Tibial artery (tissue), 4 donors: ENCODE measurements at places on chromosomes 12 and 14.
A peak's percentile ranks its signal among the peaks of the same experiment; 100 is the strongest.

DNA sequence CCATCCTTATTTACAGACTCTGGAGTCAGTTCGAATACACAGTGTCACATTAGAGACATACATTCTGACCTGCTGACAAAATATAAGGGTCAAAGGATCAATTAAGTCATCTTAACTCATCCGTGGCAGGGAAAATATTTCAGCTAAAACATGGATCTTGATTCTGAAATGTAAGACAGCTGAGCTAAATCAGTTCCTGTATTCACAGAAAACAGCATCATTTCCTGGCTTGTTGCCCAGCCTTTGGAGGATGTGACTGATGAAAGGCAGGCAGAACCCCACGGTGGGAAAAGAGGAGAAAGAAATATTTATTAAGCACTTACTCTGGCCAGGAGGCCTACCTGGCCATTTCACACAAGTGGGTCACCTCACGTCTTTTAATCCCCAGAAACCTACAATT is 101.9 kb downstream of the GAS2L3 start:
- peak; percentile 44 for DNase-seq

DNA sequence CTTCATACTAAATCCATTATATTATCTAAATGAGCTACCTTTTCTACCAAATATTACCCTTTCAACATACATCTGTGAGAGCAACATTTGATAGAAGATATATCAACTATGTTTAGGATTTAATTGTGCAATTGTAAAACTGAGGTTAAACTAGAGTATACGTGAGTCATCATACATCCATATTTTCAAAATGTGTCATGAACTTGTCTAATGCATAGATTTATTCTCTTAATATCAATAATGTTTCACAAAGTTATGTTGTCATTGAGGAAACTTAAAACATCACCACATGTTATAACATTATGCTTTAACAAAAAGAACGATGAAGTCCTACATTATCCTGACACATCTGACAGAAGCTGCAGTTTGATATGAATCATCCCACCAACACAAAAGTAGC is 645.5 kb upstream of the NOVA1 start:
- no peak for DNase-seq

DNA sequence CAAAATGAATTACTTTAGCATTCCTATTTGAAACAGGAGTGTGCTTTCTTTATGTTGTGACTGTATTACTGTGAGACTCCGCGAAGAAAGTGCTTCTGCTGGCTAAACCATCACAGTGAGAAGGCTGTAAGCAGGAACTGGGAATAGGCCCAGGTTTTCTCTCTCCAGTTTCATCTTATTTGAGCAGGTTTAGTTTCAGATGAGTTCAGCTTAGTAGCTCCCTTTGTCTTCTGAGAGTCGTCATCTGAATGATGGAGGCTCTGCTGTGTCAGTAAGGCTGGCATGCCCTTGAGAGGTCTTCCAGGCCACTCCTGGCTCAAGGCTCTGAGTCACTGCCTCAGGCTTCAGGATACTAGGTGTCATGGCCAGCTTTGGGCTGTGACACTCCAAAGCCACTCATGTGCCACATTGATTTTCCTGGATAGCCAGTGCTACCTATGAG is 205.6 kb upstream of the RGS6 start:
- DNase-seq = no peak

- DNase-seq = no peak
Observed at GRCh38 chr12:77070800-77071449, 5.6 kb upstream of the E2F7 start.

GRCh38 chr12:80747800-80748199 is 31.1 kb downstream of the MYF5 start:
- no peak for DNase-seq

- DNase-seq = no peak
Observed at GRCh38 chr12:76952995-76953394, 74.2 kb upstream of the CSRP2 start.

- DNase-seq = no peak
Observed at GRCh38 chr12:42525444-42525843, 64.1 kb downstream of the PRICKLE1 start.

DNA sequence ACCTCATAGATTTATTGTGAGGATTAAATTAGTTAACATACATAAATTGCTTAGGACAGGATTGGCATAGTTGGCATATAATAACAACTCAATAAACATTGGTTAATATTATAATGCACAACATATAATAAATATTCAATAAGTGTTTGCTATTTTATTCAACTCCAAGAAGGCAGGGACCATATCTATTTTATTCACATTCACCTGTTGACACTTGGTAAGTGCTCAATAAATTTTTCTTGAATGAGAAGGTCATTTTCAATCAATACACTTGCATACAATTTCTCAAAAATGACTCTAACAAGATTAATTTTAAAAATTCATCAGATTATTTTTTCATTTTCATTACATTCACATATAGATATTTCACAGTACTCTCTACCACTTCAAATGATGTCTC is 12.4 kb upstream of the NUP107 start:
- no peak for DNase-seq

GRCh38 chr12:26690601-26691000 is 142.4 kb downstream of the ITPR2 start:
- DNase-seq = no peak

GRCh38 chr14:106346534-106347290 is 820.3 kb downstream of the TMEM121 start:
- DNase-seq = no peak

- no peak for DNase-seq
Observed at GRCh38 chr12:58712976-58713375, 207.3 kb downstream of the LRIG3 start.

DNA sequence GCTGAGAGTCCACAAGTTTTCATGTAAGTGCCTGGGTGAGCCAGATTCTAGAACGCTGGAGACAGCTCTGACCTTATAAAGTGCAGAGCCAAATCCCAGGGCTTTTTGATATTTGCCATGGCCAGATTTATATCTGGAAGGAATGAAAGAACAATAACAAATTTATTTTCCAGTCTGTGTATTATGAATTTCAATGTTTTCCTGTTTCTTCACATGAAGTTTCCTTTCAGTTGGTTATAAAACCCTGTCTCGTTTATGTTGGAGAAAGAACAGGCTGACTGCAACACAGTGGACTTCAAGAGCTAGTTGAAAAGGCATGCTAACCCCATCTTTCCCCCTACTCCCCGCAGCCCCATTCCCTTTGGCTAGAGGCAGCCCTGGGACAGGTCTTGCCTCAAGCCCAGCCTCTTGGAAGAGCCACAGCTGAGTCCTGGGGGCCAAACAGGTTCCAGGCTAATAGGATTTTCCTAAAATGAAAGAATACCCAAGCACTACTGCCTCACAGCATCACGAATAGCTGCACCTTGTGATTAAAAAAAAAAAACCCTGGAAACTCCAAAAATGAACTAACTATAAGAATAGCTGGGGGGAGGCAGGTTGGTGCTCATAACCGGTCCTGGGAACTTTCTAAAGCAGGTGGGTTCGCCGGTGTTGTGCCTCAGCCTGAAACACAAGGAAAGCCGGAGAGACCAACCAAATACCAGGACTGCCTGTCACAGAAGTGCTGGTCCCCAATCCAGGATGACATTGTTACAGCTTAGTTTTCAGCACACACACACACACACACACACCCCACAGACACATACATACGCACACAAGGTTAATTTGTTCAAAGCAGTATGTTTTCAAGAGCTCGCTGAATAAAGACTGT is 1.5 kb downstream of the FBLN5 start:
- no peak for DNase-seq

GRCh38 chr12:132129007-132129406 is 15.1 kb downstream of the DDX51 start:
- DNase-seq = no peak

DNA sequence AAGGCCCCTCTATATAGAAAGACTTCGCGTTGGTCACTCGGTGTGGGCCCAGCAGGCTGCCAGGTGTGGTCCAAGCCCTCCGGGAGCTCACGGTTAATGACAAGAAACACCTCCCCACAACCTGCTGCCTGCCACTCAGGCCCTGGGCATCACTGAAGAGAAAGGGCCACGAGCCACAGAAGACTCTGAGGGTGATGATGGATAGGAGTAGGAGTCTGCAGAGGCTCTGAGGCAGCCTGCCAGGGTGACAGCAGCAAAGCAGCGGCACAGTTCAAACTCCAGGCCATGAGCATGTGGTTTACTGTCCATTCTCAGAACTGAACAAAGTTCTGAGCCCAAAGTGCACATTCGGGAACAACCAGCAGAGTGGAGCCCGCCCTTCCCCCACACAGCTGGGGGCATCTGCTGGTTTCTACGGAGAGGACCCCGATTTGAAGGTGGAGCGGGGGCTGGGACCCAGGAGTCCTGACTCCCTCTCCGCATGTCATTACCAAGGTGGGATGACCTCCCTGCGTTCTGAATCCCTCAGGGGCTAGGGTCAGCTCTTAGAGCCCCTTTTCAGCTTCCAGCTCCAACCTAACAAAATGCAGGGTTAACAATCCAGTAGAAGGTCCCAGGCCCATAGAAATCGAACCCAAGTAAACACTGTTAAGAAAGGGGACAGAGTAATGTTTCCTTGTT is 65.8 kb downstream of the VWF start:
- DNase-seq = no peak

DNA sequence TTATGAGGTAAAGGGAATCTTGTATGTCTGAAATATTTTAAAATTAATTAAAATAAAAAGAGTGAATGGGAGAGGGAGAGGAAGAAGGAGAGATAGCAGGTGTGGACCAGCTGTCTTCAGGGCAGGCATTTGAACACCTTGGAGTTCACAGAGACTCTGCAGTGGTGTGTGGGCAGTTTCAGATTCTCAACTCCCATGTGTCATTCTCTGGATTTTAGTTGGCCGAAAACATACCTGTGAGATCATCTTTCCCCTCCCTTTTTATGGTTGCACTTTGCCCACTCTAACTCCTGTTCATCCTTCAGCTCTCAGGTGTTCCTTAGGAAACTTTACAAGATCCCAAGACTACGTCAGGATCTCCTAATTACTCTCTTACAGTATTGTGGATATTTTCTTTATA is 108.1 kb downstream of the ERC1 start:
- no peak for DNase-seq

- no peak for DNase-seq
Observed at GRCh38 chr14:68508581-68508980, 284.3 kb downstream of the ZFP36L1 start.

DNA sequence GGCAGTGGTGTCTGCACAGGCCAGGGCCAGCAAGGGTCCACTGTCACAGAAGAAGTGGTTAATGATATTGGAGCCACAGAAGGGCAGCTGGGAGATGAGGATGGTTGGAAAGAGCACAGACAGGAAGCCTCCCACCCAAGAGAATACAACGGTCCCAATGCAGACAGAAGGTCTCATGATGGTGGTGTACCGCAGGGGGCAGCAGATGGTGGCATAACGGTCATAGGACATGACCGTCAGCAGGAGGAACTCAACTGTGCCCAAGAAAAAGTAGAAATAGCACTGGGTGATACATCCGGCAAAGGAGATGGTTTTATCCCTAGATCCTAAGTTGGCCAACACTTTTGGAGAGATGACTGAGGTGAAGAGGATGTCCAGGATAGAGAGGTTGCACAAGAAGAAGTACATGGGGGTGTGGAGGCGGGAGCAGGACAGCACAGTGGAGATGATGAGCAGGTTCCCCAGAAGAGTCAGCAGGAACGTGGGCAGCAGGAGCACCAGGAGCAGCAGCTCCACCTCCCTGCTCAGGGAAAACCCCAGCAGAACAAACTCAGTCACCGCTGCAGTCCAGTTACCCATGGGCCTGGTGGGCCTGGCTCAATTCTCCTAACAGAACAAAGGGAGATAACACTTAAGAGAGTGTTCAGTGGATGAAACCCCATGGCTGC is 9.8 kb downstream of the OR6J1 start:
- no peak for DNase-seq

DNA sequence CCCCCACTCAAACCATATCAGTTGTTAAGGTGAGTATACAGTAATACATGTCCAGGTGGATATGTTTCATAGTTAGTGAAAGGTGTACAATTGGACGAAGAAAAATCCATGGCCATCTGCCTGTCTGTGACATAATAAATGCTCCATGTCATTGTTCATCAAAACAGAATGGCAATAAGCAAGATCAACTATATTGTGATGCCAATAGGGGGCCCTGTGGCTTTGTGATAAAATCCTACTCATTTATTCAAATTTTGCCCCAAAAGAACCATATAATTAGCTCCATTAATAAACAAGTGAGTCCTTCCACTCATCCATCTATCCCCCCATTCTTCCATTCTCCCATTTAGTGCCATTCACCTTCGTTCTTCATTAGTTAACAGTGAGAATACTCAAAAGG is 102.0 kb downstream of the MGST1 start:
- no peak for DNase-seq

GRCh38 chr12:10960211-10960610 is 21.1 kb upstream of the TAS2R14 start:
- DNase-seq = no peak

GRCh38 chr12:111842556-111843396 is 748 bp downstream of the MAPKAPK5 start:
- DNase-seq = no peak

GRCh38 chr12:115891556-115892164 is 385.8 kb downstream of the MED13L start:
- no peak for DNase-seq

- no peak for DNase-seq
Observed at GRCh38 chr14:102317564-102318248, 1.8 kb upstream of the ZNF839 start.

DNA sequence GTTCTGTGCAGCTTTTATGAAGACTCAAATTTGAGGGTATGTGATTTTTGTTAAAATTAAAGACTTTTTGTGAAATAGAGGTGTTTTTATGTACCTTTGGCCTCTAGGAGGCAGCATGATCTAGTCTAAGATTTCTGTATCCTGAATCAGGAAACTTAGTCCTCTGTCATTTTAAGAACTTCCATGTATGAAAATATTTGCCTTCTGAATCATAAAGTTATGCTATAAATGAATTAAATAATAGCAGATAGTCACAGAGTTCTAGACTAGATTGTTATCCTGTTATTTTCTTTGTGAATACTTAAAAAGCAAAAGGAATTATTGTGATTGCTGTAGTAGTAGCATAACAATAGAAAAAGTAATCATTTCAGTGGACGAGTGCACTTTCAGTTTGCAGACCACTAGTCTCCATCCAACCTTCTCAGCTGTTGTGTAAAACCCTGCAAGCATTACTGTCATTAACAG is 56.3 kb downstream of the FGD4 start:
- no peak for DNase-seq

GRCh38 chr12:4505376-4505986 is 33.2 kb upstream of the RAD51AP1 start:
- no peak for DNase-seq

- no peak for DNase-seq
Observed at GRCh38 chr14:91835197-91835919, 32.0 kb downstream of the TC2N start.

GRCh38 chr14:49033131-49033530 is 553.0 kb downstream of the RPS29 start:
- no peak for DNase-seq
